ENCODE measurements at places on chromosomes 11 and 22.
A peak's percentile ranks its signal among the peaks of the same experiment; 100 is the strongest.

GRCh38 chr22:48780597-48781277, 1046.9 kb downstream of the BRD1 start:
- DNase-seq = no peak

DNA sequence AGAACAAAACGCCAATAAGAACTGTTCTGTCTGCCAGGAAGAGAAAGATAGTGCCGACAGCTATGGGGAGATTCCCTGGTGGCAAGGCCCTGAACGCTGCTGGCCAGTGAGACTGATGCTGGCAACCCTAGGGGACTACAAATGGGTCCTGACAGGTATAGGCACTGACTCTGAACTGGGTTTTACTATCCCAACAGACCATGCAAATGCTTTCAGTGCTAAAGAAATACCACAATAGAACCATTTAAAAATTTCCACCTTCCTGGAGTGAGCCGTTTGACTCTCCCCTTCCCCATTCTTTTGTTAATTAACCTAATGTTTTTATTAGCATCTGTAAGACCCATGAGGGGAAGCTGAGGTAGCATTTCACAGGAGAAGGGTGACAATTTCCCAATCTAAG, 25.7 kb downstream of the USP28 start:
- DNase-seq = no peak

DNA sequence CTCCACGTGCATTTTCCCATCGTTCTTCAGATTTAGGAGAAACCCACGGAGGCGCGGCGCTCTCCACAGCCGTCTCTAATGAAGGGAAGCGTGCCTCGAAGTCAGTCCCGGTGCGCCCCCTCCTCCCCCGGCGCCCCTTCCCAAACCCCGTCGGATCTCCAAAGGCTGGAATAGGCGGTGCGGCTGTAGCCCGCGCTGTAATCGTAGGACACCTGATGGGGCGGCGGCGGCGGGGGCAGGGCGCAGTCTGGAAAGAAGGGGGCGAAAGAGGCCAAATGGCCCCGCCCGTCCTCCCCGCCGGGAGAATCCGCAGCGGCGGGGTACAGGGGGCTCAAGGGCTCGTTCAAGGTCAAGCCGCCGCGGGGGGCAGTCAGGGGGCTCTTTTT, 1.3 kb downstream of the FAM181B start:
- DNase-seq = no peak

DNA sequence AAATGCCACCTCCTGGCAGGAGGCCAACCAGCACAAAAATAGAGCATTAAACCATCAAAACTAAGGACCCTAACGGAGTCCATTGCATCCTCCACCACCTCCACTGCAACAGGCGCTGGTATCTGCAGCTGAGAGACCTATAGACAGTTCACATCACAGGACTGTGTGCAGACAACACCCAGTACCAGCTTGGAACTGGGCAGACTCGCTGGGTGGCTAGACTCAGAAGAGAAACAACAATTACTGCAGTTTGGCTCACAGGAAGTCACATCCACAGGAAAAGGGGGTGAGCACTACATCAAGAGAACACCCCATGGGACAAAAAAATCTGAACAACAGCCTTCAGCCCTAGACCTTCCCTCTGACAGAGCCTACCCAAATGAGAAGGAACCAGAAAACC, 11.6 kb upstream of the TMEM45B start:
- DNase-seq = no peak

DNA sequence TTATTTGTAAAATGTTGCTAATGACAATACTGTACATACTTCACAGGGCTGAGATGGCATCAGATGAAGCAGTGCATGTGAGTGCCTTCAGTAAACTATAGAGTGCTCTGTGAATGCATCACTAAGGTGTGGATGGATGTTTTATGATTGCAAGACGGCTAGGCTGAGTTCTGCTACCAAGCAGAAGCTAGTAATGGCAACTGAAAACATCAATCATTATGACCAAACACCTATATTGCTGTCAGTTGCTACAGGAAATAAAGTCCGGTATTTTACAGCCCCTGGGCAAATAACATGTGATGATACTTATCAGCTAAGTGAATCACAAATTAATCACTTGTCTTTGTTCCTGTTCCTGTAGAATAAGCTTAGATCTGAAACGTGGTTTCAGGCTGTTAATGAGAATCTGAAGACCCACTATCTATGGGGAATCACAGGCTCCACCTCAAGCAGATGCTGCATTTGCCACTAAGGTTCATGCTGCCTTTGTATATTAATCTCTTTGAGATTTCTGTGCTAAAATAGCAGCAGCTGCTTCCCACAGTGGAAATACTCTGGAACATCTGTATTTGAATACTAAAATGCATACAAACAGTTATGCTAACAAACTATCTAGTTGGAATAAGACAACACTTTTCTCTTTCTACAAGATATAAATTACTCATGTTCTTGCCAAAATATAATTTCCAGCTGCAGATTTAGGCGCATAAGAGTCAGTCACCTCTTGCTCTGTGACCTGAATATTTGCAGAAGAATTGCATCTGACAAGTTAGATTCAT, 254.0 kb upstream of the PITPNB start:
- DNase-seq = no peak

DNA sequence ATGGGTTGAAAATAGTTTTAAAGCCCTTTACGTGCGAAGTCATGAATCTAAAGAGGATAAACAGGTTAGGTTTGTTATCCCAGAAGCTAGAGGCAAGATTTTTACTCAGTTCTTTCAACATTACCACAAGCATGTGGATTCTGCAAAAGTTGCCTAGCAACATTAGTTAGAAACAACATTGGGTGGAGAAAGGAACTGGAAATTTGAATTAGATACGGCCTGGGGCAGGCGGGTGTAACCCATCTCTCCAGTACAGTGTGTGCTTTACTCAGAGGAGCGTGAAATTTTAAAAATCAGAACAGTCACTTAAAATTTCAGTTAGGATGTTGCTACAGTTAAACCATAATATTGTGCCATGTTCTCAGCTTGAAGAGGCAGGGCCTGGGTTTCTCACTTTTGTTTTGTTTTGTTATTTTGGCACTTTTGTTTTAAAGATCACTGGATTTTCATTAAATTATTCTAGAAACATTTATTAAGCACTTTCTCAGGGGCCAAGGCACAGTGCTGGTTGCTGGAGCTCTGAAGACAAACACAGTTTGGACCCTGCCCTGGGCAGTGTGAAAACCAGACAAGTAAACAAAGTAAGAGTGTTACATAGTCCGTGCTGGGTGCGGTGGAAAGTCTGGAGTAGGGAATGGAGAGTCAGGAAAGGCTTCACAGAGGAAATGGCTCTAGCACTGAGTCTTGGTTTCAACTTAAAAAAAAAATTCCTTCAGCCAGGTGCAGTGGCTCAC, 4.4 kb upstream of the WEE1 start:
- DNase-seq = no peak

- no peak for DNase-seq
Observed at GRCh38 chr11:10324474-10324873, 19.6 kb downstream of the ADM start.

- no peak for DNase-seq
Observed at GRCh38 chr11:58609723-58610122, 12.7 kb upstream of the CNTF start.

DNA sequence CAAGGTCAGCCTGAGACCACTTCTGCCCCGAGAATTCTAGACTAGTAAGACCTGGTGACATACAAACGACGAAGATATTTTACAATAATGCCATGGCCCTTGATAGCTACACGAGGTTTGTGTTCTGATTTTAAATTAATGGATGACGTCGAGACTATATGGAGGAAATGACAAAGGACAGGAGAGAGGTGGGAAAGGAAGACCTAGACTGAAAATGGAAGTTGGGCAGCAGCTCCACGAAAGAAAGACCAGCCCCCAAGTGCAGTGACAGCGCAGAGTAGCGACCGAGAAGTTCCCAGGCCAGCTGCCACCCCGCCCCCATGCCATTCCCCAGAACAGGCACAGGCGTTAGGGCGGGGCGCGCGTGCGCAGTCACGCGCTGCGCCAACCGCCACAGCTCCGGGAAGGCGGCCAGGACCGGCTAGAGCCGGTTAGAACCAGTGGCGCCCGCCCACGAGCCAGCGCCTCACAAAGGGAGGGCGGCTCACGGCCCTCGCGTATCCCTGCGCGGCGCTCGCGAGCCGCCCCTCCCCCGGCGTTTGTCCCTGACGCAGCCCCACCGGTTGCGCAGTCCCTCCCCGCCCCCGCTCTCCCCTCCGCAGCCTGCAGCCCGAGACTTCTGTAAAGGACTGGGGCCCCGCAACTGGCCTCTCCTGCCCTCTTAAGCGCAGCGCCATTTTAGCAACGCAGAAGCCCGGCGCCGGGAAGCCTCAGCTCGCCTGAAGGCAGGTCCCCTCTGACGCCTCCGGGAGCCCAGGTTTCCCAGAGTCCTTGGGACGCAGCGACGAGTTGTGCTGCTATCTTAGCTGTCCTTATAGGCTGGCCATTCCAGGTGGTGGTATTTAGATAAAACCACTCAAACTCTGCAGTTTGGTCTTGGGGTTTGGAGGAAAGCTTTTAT, 1.5 kb upstream of the MALAT1 start:
- peak; percentile 99 for DNase-seq

DNA sequence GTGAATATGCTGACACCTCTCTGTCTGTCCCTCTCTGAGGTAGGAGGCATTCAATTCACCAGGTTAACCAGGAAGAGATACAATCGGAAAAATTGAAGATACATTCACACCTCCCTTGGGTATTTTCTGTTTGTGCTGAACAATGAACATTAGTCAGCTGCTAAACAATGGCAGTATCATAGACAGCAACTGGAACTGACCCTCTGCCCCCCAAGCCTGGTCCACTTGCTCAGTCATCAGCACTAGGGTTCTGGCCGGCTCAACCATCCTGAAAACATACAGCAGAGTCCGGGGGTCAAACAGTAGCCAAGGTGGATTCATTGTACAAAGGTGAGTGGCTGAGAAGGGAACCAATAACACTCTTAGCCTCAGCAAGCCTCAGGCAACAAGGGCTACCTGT, 4.0 kb downstream of the NECTIN1 start:
- DNase-seq = no peak

DNA sequence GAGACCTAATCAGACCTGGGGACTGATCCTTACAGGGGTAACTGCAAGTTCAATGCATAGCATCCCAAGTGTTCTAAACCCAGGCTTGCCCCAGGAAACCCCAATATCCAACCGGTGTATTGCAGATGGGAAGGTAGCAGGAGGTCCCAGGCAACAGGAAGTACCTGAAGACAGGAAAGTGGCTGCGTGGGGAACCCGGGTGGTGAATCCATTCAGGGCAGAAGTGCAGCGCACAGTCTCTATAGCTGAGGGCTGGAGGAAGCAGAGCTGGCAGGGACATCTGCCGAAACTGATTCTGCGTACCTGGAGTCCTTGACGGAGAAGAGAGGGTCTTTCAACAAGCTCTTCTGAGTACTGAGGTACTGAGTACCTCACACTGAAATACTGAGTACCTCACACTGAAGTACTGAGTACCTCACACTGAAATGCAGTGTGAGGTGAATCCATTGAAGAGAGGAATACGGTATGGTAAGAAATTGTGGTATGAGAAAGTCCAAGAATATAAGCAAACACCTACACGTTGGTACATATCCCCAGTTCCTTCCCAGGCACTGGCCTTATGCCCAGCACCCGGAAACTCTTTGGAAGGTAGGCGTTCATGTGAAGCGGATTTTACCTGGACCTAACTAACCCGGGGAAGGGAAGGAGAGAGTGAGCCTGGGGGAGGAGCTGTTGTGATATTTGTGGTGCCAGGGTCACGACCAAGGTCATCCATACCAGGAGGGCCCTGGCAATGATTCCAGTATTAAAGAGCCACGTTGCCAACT, 20.1 kb downstream of the SCN4B start:
- no peak for DNase-seq

DNA sequence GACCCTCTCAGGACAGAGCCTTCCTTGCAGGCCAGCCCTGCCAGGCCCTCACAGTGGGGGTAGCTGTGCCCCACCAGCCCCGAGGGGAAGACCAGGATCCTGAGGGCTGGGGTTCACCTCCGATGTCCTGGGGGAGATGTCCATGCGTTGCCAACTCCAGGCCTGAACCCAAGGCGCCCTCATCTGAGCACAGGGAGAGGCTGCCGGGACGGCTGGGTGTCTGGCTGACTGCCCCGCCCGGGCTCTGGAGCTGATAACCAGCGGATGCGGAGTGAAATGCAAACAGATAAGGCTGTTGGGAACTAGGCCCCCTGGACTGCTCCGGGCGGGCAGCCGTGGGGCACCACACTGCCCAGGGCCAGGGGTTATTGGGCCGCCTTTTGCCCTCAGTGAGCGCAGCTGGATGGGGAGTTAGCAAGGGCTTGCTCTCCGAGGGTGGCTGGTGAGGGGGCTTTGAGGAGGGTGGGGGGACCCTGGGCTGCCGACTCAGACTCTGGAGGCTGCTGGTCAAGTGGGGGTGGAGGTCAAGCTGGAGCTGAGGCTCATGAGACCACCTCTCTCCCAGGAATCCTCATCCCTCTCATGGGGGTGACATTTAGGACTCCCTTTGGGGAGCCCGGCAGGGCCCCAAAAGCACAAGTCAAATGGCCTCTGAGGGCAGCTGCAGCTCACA, 5.6 kb upstream of the MUC6 start:
- no peak for DNase-seq

DNA sequence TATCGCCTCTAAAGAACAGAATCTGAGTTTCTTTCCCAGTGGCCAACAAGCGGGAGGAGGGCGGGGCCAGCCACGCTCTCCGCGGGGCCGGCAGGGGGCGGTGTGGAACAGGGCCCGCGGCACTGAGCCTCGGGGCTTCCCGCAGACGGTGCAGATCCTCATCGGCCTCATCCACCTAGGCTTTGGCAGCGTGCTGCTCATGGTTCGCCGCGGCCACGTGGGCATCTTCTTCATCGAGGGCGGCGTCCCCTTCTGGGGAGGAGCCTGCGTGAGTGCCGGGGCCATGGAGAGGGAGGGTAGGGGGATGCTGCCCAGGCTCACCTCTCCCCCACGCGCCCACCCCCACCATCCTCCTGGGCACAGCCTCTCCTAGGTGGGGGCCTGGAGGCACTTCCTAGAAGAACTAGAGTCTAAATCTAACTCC, 10.7 kb downstream of the MS4A15 start:
- DNase-seq = no peak

- no peak for DNase-seq
Observed at GRCh38 chr22:44719586-44720368, 17.8 kb downstream of the PRR5 start.

GRCh38 chr11:75264971-75265370, 24.4 kb downstream of the TPBGL start:
- DNase-seq = no peak

DNA sequence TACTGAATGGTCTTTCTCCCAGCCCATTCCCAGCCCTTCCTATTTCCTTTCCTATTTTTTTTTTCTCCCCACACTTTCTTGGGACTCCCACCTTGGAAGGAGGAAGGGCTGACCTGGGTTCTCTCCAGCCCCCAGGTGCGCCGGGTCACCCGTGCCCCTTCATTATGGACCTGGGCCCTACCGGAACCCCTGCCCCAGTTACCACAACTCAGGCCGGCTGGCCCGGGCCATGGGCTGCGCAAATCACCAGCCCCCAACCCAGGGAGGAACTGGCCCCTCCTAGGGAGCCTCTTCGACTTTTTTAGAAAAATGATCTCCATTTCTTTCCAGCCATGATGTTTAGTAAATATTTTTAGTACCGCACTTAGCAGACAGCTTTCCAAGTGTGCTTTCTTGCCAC, 62.2 kb downstream of the MORC2 start:
- no peak for DNase-seq

DNA sequence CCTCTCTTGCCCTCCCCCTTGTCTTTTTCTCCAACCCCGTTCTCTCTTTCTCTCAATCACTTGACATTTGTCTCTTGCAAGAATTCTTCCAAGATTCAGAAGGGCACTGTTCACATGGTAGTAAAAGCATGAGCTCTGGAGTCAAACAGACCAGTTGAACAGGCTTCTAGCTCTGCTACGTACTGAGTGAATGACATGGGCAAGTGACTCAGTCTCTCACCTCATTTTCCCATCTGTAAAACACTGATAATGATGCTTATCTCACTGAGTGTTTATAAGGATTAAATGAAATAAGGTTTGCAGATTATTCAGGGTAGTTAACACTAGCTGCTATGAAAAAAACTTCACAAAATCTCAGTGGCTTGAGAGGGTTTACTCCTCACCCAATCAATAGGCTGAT, 5.9 kb upstream of the IL10RA start:
- DNase-seq = no peak

All from NCI-H187 (cell line).